ENCODE measurements at places on chromosomes 7 and 10.

DNA sequence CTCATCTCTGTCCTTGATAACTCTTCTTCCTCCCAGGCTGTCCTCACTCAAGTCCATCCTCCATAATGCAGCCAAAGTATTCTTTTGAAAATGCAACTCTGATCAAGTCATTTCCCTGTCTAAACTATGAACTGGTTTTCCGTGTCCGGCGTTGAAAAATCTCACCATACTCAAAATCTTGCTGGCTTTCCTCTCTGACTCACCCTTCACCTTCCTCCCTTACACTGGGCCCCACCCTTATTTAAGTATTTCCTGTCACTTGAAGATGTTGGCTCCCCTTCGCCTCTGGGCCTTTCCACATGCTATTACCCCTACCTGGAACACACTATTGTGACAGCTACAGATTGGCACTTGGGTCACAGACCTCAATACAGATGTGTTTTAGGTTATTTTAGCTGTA lies 515.6 kb downstream of the INHBA start:
- no peak for DNase-seq

GRCh38 chr7:154990964-154991540 lies 11.9 kb downstream of the PAXIP1 start:
- no peak for DNase-seq

- DNase-seq, result no peak
Observed at GRCh38 chr10:25078658-25079431, 62.4 kb downstream of the THNSL1 start.

- no peak for DNase-seq
Observed at GRCh38 chr10:132883391-132883881, 58.9 kb downstream of the CFAP46 start.

DNA sequence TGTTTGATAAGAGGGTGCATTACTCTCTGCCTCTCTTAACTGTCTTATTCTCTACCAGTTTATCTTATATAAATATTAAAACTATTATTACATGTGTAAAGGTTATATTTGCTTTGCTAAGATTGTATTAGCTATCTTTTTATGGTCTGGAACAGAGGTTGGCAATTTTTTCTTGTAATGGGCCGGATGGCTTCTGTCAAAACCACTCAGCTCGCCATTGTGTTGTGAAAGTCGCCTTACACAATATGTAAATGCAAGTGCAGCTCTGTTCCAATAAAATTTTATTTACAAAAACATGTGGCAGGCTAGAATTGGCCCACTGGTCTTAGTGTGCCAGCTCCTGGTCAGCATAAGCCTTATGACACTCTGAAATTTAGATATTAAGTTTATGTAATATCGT lies 185.8 kb downstream of the SDK1 start:
- DNase-seq, result no peak

- no peak for DNase-seq
Observed at GRCh38 chr10:58641095-58641531, 128.4 kb downstream of the BICC1 start.

GRCh38 chr10:102280397-102281101 lies 35.2 kb downstream of the GBF1 start:
- DNase-seq, result no peak

DNA sequence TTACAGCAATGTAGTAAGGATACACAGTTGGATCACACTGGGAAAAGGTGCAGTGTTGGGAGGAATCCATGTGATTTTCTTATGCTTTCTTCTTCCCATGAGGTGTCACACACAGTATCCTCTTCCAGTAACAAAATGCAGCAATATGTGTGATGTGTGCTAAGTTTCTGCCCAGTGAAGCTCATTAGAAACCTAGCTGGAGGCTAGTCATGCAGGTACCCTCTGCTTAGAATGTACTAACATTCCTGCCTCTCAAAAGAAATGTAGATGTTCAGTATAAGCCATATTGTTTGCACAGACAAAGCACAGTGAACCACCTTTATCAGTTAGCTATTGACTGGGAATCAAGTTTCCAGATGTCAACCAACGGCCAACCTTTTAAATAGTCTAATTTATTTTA lies 12.9 kb upstream of the KCND2 start:
- no peak for DNase-seq

GRCh38 chr7:14436878-14437277 lies 447.4 kb upstream of the ETV1 start:
- DNase-seq, result no peak

GRCh38 chr10:126253611-126253998 lies 134.7 kb downstream of the ADAM12 start:
- DNase-seq, result no peak

DNA sequence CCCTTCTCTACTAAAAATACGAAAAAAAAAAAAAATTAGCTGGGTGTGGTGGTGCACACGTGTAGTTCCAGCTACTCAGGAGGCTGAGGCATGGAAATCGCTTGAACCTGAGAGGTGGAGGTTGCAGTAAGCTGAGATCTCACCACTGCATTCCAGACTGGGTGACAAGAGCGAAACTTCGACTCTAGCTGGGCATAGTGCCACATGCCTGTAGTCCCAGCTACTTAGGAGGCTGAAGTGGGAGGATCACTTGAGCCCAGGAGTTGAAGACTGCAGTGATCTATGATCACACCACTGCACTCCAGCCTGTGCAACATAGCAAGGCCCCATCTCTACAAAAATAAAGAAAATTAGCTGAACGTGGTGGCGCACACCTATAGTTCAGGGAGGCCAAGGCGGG lies 1.2 kb upstream of the SPACDR start:
- no peak for DNase-seq

DNA sequence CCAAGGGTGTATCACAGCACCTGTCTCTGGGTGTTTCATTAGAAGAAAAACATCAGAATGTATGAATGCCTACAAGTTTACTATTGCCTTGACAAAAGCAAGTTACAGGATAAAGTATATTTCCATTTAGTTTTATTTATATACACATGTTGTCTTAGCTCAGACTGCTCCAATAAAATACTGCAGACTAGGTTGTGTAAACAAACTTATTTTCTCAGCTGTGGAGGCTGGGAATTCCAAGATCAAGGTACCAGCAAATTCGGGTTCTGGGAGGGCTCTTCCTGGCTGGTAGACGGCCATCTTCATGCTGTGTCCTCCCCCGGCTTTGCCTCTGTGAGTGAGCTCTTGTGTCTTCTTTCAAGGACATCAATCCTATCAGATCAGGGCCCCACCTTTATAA lies 77.1 kb upstream of the UNC5B start:
- DNase-seq, result no peak

DNA sequence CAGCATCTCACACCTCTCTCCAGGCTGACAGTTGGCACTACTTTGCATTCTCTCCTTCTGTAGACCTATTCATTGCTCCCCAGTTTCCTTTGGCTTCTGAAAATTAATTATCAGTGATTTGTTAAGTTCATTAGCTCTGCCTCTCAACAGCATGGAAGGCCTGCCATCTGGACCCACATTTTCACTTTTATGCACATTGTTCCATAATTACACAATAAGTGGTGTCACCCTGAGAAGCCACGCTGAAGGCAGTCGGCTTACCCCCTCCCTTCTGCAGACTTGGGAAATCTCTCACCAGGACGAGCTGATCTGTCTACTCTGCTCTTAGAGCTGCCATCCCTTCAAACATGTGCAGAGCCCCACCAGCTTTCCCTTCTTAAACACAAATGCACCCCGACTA lies 64.7 kb downstream of the SLIT1 start:
- no peak for DNase-seq

- no peak for DNase-seq
Observed at GRCh38 chr7:32150039-32150438, 79.8 kb upstream of the PDE1C start.

- DNase-seq, result no peak
Observed at GRCh38 chr7:55124989-55125875, 106.4 kb downstream of the EGFR start.

GRCh38 chr7:87450706-87451105 lies 24.8 kb downstream of the ABCB4 start:
- no peak for DNase-seq

- DNase-seq, result no peak
Observed at GRCh38 chr7:78850093-78850740, 603.2 kb downstream of the MAGI2 start.

DNA sequence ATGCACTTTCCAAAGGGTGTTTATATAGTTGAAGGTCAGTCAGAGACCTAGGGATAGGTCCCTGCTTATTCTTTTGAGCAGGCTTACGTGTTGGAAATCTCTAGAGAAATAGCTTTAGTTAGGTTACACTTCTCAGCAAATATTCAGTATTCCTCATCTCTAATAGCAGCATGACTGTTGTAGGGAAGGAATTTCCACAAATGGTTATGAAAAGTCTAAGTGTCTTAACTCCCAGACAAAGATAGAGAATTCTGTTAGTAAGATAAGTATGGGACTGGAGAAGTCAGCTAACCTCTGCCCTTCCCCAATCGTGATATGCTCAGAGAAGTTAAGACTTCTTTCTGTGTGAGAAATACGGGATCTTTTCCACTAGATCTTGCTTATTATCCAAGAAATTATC lies 16.5 kb downstream of the SGPL1 start:
- no peak for DNase-seq

DNA sequence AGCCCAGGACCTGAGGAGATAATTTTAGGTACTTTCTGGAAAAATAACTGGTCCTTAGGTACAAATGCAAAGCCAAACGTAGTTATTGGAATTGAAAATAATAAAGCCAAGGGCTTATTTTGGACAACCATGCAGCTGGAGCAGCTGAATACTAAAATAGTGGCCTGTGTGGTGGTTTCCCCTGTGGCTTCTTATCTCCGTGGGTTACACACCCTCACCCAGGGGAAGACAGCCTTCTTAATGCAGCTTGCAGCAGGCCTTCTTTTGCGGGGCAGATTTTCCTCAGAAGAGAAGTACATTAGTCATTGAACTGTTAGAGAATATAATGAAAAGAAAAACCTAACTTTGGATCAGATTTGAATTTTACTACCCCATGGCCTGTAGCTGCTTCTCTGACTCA lies 133.5 kb downstream of the ST7 start:
- no peak for DNase-seq

DNA sequence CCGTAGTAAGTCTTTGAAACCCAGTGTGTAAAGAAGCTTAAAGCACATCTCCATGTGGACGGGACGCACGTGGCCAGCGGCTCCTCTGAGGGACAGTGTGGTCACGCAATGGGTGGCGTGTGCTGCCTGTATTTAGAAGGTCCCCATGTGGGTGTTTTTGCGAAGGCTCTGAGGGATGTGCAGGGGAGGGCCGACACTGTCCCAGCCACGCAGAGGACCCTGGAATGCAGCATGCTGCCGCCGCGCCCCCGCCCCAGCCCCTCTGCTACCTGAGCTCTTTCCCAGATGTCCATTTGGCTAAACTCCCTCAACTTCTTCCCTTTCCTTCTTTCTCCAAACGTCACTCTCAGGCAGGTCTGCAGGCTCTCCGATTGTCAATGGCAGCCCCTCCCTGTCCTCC lies 8.8 kb downstream of the PFKP start:
- DNase-seq, result no peak

DNA sequence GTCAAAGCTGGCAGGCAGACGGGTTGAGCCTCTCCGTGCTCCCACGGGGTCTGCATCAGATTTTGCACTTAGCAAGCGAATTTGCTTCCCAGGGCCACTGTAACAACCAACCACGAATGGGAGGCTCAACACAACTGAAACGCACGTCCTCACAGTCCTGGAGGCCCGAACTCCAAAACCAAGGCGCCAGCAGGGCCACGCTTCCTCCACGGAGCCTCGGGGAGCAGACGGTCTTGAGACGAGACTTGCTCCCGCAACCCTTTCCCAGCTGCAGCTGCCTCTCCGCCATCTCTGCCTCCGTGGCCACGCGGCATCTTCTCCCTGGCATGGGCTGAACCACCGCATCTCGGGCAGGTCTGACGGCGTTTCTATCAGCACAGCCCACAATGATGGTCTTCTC lies 30.2 kb upstream of the INSIG1 start:
- DNase-seq, result no peak

DNA sequence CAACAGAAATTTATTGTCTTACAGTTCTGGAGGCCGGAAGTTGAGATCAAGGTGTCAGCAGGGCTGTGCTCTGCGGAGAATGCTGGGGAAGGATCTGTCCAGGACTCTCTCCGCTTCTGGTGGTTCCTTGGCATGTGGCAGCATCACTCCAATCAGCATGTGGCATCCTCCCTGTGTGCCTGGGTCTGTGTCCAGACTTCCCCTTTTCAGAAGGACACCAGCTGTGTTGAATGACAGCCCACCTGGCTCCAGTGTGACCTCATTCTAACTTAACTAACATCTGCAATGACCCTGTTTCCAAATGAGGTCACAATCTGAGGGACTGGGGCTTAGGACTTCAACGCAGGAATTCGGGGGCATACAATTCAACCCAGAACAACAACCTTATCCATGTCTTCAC lies 141.9 kb downstream of the BMS1 start:
- no peak for DNase-seq
